Right renal pelvis (tissue), 4 donors: ENCODE measurements at places on chromosomes 12 and 14. TPM values are rescaled to one million over a fixed set of nuclear protein-coding genes. Genes with fewer than 3 reads are reported as not detected.

Gene TCHP
- 20.7 TPM for polyA plus RNA-seq

- no peak for DNase-seq
Observed at GRCh38 chr12:29516431-29516875, 19.0 kb upstream of the OVCH1 start.

GRCh38 chr12:24979329-24979728 lies 30.4 kb upstream of the BCAT1 start:
- no peak for DNase-seq

Gene FRS2
- 55.5 TPM for polyA plus RNA-seq

GRCh38 chr12:24798335-24798734 lies 150.6 kb downstream of the BCAT1 start:
- DNase-seq: no peak

- DNase-seq: no peak
Observed at GRCh38 chr14:42624980-42625761, 1018.5 kb downstream of the LRFN5 start.

GRCh38 chr14:80637756-80638619 lies 303.6 kb downstream of the CEP128 start:
- no peak for DNase-seq

GRCh38 chr14:34344318-34344717 lies 117.7 kb downstream of the SPTSSA start:
- no peak for DNase-seq

Gene LRRK2
- 20.5 TPM for polyA plus RNA-seq

Gene HOXC10
- polyA plus RNA-seq: 69.0 TPM

Gene RAB5B
- polyA plus RNA-seq: 172 TPM

GRCh38 chr14:69288011-69288771 lies 28.2 kb downstream of the GALNT16 start:
- DNase-seq: no peak

- no peak for DNase-seq
Observed at GRCh38 chr12:116659771-116660481, 77.9 kb downstream of the SPRING1 start.

DNA sequence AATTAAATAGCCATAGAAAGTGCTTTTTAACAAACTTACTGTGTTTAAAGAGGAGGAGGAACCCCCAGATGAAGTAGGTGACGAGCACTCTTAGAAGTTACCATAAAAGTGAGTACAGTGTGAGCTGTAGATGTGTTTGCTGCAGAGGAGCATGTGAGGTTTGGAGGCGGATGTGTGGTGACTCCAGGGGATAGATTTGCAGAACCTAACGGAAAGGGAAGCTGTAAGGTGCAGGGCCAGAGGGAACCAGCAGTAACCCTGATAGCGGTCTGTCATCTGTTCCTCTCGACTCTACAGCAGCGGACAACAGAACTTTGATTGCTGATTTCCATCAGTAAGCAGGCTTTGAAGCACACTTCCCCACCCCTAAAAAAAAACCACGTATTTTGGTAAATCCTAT lies 5.2 kb downstream of the CALM1 start:
- no peak for DNase-seq

Gene NR4A1
- polyA plus RNA-seq: 46.0 TPM

- no peak for DNase-seq
Observed at GRCh38 chr12:48952691-48953090, 4.6 kb downstream of the ARF3 start.

DNA sequence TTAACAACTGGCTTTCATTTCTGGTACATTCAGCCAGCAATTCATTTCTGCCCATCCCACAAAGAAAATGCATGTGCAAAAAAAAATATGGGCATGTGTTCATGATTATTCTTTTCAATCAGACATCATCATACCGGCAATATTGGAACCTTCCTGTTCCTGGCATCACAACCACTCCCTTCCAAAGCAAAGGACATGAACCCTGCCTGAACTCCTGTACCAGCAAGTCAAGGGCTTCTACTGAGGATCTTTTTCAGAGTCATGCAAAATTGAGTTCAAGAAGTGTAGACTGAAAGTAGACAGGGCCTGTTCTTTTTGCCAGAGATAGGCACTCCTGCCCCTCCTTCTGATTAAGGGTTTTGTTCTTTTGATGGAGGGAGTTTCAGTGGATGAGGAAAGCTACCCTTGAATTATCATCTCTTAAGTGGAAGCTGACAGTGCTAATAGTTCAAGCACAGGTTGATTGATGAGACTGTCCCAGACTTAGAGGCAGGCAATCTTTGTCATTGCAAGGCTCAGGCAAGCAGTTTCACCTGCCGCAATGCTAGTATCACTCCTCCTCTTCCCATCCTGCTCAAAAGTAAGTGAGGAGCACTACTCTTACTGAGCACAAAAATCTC lies 22.3 kb upstream of the DIO2 start:
- no peak for DNase-seq

- no peak for DNase-seq
Observed at GRCh38 chr12:95972832-95973456, 23.2 kb downstream of the HAL start.

DNA sequence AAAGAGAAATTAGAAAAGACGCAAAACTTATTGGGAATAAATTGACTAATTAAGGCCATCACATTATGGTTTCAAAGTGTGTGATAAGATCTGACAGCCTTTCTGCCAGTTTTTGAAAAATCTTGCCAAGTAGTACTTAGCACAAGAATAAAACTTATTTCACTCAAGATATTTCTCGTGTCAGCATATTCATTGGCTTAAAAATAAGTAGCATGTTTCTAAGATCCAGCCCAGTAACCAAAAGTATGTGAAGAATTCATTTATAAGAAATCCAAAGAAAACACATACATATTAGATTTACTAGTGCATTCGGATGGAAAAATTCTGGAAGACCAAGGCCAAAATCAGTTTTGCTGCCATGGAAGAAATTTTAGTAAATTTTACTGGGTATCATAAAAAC lies 1135.0 kb downstream of the GALC start:
- DNase-seq: no peak

DNA sequence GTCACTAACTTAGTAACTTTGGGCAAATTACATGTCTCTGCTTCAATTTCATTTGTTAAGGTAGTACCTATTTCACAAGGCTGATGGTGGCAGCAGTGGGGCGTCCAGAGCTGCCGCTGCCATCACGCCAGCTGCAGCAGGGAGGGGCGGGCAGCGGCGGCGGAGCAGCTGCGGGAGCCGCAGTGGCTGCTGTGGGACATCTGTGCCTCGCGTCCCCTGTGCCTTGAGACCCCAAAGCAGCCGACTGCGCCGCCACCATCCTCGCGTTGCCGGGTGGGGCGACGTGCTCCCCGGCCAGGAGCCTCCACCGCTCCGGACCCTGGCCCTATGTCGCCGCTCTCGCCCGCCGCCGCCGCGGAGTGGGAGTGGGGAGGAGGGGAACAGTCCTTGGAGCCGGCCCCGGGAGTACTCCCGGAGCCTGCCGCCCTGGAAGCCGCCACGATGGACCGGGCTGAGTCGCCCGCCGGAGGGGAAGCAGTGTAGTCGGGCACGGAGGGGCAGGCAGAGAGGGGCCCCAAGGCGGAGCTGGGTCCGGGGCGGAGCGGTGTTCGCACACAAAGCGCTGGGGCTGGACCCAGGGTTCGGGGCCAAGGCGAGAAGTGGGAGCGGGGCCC lies 51.4 kb downstream of the A2M start:
- DNase-seq: peak; percentile 53

Gene ASCL1
- 0.09 TPM for polyA plus RNA-seq

GRCh38 chr12:76329159-76329558 lies 19.1 kb downstream of the BBS10 start:
- DNase-seq: no peak

Gene PLA2G1B
- polyA plus RNA-seq: 0.31 TPM

GRCh38 chr12:29157486-29157946 lies 8.4 kb downstream of the FAR2 start:
- no peak for DNase-seq

- no peak for DNase-seq
Observed at GRCh38 chr14:59341858-59342477, 123.2 kb downstream of the GPR135 start.

DNA sequence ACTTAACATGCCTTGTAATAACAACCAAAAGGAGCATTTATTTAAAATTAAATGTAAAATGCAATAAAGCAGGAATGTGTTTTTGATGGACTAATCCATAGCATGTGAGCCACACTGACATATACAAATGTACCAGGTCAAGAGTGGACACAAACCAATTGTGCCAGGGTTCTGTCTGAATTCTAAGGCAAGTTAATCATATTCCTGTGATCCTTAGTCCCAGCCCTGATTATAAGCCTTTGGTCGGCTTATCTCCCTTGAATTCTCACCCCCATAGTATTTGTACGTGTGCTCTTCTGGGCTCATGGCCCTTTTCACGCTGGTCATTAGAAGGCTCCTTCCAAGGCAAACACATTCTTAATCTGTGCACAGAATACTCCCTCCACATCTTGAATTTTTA lies 10.6 kb upstream of the SRSF5 start:
- no peak for DNase-seq

DNA sequence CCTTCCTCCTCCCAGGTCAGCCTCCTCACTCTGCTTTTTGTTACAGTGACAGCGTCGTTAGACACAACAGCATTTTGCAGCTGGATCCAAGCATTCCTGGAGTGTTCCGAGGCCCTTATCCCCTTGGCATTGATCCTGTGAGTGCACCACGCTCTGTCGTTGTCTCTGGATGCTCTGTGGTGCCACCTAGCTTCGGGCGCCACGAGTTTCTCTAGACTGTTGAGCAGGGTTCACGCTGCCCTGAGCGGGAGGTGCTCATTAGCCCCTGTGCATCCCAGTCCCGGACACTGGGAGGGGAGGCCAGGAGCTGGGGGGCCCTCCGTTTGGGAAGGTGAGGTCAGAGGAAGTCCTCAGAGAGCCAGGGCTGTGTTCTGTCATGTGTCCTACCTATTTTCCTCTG lies 17.3 kb upstream of the DNAH10 start:
- no peak for DNase-seq

Gene ITGA7
- polyA plus RNA-seq: 24.3 TPM

Gene SLC25A21
- polyA plus RNA-seq: 3.1 TPM

GRCh38 chr12:109702111-109702841 lies 11.3 kb upstream of the FAM222A start:
- DNase-seq: no peak

Gene AMN
- polyA plus RNA-seq: 22.6 TPM

GRCh38 chr12:22408610-22409376 lies 74.3 kb upstream of the ST8SIA1 start:
- no peak for DNase-seq

Gene CLMN
- 25.1 TPM for polyA plus RNA-seq

Gene PZP
- 0.15 TPM for polyA plus RNA-seq

DNA sequence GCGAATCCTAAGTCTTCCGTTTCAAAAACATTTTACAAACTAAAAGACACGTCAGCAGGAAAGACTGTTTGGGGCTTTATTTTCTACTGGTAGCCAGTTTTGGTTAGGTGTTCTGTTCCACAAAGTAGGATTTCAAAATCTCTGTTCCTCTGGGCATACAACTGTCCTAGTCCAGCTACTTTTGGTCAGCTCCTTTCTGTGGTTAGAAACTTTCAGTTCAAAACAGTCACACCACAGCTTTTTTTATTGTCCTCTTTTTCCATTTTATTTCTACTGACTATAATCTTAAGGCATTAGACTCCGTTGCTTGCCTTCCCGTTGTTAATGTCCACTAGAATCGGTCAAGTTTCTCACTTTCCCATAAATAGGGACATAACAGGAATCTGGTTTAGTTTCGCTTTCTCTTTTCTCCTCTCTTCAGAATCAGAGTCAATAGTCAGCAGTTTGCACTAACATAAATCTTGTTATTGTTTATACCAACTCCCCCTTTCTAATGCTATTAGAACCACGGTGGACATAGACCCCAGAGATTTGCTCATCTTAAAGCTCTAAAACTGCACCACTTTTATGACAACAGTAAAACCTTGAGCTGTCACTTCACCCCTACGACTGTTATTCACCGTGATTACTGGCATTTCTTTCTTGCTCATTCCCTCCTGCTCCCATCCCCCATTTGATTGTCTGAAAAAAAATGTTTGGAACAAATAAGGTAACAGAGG lies 41.5 kb upstream of the NPAS3 start:
- peak; percentile 24 for DNase-seq

DNA sequence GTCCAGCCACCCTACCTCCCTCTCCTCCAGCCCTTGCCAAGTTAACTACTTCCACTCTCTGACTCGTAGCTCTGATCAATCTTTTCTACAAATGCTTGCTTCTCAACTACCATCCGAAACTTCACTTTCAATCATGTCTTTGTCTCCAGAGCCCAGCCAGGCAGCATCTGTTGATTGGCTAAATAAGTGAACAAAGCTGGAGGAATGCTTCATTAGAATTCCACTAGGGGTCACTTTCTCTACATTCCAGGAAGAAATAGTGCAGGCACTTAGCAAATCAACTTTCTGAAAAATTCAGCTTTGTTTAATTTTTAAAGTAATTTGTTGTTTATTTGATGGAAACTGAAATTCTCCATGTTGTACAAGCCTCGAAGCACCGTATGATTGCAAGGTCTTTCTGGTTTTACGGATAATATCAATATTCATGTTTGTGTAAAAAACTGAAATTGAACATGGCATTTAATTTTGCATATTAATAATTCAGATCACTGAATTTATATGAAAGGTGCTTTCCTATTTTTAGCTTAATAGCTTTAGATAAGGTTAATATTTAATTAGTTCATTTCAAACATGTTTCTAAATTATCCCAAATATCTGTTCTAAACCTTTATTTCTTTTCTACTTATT lies 32.4 kb upstream of the HELB start:
- no peak for DNase-seq

Gene TIMM9
- polyA plus RNA-seq: 90.2 TPM

- no peak for DNase-seq
Observed at GRCh38 chr14:100528962-100529560, 58.2 kb downstream of the BEGAIN start.

- DNase-seq: peak; percentile 56
Observed at GRCh38 chr12:117025481-117026151, 73.6 kb downstream of the TESC start.

Gene ACOT4
- 4.3 TPM for polyA plus RNA-seq

- DNase-seq: no peak
Observed at GRCh38 chr12:16421806-16422205, 74.4 kb downstream of the MGST1 start.

GRCh38 chr12:82708061-82708879 lies 21.6 kb downstream of the TMTC2 start:
- DNase-seq: peak; percentile 35

GRCh38 chr14:99803106-99803775 lies 10.0 kb downstream of the EML1 start:
- DNase-seq: no peak

- no peak for DNase-seq
Observed at GRCh38 chr12:18345021-18345735, 83.9 kb downstream of the PIK3C2G start.
